IMR-90 (cell line): ENCODE measurements at places on chromosomes 5 and 9. TPM values are rescaled to one million over a fixed set of nuclear protein-coding genes. Genes with fewer than 3 reads are reported as not detected.

Gene SEMA4D
- 0.56 and 0.90 TPM in 2 replicates for total RNA-seq

Gene OR1J1
- total RNA-seq = not detected in 2 replicates

GRCh38 chr5:59037453-59037852 lies 454.6 kb downstream of the RAB3C start:
- peak overlapping the region; percentile 86; the same call in 1 of the 2 replicates for H3K27ac ChIP-seq
- H3K36me3 ChIP-seq = no peaks in the 10 kb centered on the region; the same call in 1 of the 2 replicates
- no peaks in the 10 kb centered on the region for H3K27me3 ChIP-seq
- DNase-seq = no peak

DNA sequence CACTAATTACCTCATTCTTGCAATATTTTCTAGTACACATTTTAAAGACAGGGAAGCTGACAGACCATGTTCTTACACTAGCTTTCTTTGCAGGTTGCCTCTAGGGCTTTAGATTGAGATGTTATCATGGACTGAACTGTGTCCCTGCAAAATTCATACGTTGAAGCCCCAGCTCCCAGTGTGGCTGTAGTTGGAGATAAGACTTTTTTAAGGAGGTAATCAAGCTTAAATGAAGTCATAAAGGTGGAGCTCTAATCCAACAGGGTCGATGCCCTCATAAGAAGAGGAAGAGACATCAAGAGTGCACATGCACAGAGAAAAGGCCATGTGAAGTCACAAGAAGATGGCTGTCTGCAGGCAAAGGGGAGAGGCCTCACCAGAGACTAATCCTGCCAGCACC lies 471.2 kb upstream of the ACTBL2 start:
- no peak for DNase-seq
- H3K27me3 ChIP-seq = no peaks in the 10 kb centered on the region; the same call in 1 of the 2 replicates
- H3K4me1 ChIP-seq = no peaks in the 10 kb centered on the region
- H3K36me3 ChIP-seq = no peaks in the 10 kb centered on the region

DNA sequence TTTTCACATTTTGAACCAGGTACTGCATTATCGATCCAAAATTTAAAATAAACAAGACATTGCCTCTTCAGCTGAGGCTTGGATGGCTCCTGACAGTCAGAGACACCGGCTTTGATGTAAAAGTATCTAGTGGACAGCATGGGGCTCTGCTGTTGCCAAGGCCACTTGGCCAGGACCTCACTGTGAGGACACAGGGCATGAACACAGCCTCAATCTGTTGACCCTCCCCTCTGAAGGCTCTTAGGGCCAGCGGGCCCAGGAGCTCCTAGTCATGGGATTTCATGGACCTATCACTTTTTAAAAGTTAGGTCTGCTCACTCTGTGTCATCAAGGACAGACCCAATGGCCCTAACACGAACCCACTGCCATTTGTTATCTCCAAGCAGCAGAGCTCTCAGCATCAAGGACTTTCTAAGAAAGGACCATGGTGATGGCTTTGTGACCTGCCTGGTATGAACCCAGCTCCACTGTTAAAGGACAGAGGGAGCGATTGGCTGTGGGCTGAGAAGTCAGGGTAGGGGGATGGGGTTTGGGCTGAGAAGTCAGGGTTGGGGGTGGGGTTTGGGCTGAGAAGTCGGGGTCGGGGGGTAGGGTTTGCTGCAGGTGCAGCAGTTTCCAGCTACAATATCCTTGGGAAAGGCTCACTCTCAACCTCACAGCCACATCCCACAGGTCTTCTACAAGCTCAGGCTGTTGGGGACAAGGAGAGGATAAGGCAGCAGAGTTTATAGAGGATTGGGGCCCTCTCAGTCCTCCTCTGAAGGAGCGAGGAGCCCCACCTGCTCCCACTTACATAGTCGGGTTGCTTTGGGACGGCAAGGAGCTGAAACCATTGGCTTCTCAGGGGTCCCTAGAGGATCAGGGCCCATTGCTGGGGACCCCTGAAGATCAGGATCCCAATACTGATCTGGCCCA lies 146.8 kb downstream of the BARX1 start:
- DNase-seq = no peak
- no peak overlapping the region for H3K27ac ChIP-seq
- peaks cover 5% of the 10 kb centered on the region; the same call in 1 of the 2 replicates for H3K27me3 ChIP-seq
- no peak overlapping the region for H3K4me3 ChIP-seq

DNA sequence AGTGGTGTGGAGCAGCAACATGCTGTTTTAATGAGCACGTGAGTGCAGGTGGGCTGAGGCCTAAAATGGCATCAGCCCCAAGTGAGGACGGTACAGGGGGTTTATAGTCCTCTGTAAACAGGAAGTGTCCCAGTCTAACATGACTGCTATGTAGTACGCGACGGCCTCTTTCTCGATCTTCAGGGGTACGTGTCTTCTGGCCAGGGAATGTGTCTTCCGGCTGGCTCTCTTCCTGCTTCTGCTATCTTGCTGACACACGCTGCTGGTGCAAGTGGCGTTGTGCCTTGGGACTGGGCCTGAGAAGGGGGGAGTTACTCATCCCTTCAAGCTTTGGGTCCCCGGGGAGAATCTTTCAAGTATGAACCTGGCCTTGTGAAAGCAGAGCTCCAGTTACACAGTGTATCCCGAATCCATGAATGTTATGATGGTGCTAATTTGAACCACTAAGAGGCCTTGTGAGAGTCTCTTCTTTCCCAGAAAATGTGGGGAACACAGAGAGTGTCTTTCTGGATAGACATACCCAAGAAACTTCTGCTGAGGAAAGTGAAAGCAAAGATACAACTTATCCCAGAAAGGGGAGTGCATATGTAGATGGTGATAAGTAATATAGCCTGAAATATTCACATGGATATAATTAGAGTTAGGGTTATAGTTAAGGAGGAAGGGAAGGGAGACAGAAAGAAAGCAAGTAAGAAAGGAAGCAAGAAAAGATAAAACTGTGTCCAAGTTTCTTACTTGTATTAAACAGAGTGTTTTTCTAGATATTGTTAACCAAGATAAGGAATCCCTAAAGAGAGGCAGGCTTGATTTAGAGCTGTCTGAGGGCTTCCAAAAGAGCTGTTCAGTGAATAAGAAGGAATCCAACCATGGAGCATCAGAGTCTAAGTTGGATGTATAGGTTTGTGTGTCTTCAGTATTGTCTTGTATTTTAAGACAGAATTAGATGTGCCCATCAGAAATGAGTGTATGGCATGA lies 35.5 kb upstream of the ANXA2R start:
- peaks cover 22% of the 10 kb centered on the region for H3K36me3 ChIP-seq
- no peak overlapping the region for H3K4me3 ChIP-seq
- H3K4me1 ChIP-seq = peaks cover 4% of the 10 kb centered on the region; the same call in 1 of the 2 replicates
- H3K27ac ChIP-seq = no peak overlapping the region

DNA sequence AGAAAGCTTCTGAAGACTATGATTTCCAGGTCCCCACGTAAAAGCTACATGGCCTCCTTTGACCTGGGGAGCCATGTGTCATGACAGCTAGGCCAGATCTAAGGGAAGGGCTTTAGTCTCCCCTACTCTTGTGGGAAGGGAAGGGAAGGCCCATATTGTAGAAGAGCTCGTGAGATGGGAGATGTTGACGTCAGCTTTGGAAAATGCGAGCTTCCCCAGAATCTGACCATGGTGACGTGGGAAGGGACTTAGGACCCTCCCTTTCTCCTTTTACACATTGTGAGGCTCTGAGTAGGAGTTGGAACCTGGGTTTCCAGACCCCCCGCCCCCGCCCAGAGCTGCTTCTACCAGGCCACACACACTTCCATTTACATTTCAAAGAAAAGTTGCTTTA lies 165.5 kb downstream of the SYK start:
- no peak for DNase-seq
- no peaks in the 10 kb centered on the region for H3K36me3 ChIP-seq
- no peak overlapping the region for H3K4me3 ChIP-seq
- H3K4me1 ChIP-seq = peaks cover 8% of the 10 kb centered on the region
- no peak overlapping the region for H3K27ac ChIP-seq

DNA sequence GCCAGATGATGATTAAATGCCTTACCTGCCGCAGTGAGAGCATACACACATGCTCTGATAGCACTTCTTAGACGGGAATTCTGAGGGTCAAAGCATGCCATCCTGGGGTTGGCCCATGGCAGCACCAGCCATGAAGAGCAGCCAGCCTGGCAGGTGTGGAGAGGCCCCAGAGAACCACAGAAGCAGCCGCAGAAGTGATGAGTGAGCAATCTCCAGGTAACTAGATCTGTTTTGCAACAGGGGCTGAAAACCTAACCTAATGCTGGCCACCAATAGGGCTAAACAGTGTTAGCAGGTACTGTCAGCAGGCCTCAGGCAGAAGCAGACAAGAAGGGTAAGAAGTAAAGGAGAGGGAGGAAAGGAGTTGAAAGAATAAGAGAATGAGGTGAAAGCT lies 33.5 kb upstream of the HOMER1 start:
- H3K36me3 ChIP-seq = no peaks in the 10 kb centered on the region
- 0 out of 2 replicates have a peak, but pooled peaks cover 2% of the 10 kb centered on the region for H3K27me3 ChIP-seq
- no peak overlapping the region for H3K27ac ChIP-seq
- peaks cover 1% of the 10 kb centered on the region for H3K4me1 ChIP-seq
- DNase-seq = no peak
- H3K4me3 ChIP-seq = no peak overlapping the region

- no peak for DNase-seq
- peaks cover 11% of the 10 kb centered on the region; the same call in 1 of the 2 replicates for H3K27me3 ChIP-seq
- no peaks in the 10 kb centered on the region for H3K36me3 ChIP-seq
- H3K27ac ChIP-seq = no peak overlapping the region
Measured at GRCh38 chr5:61735995-61736394, 403.9 kb downstream of the ZSWIM6 start.

DNA sequence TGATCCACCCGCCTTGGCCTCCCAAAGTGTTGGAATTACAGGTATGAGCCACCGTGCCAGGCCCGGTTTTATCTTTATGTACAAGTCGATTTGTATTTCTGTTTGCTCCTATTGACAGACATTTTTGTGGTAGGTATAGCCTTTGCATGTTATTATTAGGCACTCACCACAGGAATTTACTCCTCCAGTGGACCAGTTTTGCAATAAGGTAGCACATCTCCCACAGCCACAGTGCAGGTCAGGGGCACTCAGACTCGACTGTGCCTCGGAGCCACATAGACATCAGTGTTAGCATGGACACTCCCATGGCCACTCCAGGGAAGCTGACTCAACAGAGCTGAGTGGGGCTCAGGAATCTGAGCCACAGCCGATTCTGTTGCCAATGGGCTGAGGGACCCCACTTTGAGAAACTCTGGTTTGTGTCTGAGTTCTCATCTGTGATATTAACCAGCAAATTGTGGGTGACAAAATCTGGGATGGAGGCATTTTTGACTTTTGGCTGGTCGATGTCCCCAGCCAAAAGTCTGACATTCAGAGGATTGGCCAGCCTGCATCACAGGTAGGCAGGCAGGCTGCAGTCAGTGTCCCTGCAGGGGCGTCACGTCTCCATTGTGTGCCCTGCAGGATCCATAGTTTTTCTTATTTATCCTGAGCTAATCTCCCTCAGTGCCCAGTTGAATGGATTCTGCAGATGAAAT lies 15.0 kb upstream of the SHB start:
- no peaks in the 10 kb centered on the region for H3K36me3 ChIP-seq
- no peak overlapping the region for H3K4me3 ChIP-seq
- no peak overlapping the region for H3K27ac ChIP-seq
- no peak for DNase-seq
- no peaks in the 10 kb centered on the region for H3K27me3 ChIP-seq

GRCh38 chr5:151153300-151153699 lies 4.3 kb downstream of the ANXA6 start:
- H3K4me1 ChIP-seq = peaks cover 31% of the 10 kb centered on the region
- no peaks in the 10 kb centered on the region for H3K27me3 ChIP-seq
- no peak overlapping the region for H3K4me3 ChIP-seq
- no peak for DNase-seq
- no peak overlapping the region for H3K27ac ChIP-seq

- H3K27me3 ChIP-seq = no peaks in the 10 kb centered on the region
- H3K4me1 ChIP-seq = no peaks in the 10 kb centered on the region
- no peak overlapping the region for H3K27ac ChIP-seq
Measured at GRCh38 chr5:130708754-130709153, 456.3 kb downstream of the HINT1 start.

GRCh38 chr9:72952914-72953313 lies at the start of gene ALDH1A1:
ALDH1A1 (minus strand) TSS chr9:72953053; CDS start chr9:72953000, 53 bp downstream.
- no peaks in the 10 kb centered on the region for H3K36me3 ChIP-seq
- no peaks in the 10 kb centered on the region for H3K27me3 ChIP-seq
- no peak for DNase-seq
- no peak within 1 kb of the TSS for H3K27ac ChIP-seq
- H3K4me3 ChIP-seq = no peak within 1 kb of the TSS
- no peaks in the 10 kb centered on the region for H3K4me1 ChIP-seq
